Activated CD4-positive, alpha-beta T cell treated with anti-CD3 and anti-CD28 coated beads, Interleukin-2, amount 50 U/mL, for 48 hours (primary cell): ENCODE measurements at places on chromosomes 3 and 15.

DNA sequence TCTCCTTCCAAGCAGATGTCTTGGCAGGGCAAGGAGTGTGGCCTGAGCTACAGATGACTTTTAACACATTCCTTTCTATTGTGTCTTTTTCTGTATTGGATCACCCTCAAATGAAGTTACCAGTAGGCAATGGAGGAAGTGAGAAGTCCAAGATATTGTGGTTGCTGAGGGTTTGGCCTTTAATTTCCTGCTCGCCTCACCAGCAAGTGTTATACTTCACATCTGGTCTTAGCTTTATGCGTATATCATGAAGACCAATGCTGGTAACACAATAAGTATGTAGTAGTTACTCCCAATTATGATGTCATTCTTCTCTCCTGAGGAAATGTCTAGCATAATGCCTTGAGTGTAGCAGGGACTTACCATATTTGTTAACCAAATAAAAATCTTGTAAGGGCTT lies 179.9 kb downstream of the ZIC1 start:
- no peak for DNase-seq

DNA sequence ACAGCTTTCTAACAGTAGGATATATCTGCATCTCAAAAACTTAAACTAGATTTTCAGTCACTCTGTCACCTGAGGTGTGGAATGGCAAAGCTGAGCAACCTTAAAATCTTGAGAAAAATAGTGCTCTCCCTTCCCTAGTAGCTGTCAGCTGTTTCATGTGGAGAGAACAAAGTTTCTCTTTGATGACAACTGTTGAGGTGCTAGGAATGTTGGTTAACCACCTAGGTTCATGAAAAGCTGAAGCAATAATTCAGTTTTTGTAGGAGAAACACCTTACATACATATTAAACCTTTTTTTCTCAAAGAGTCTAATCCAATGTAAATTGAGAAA lies 40.8 kb downstream of the TCF12 start:
- DNase-seq, result no peak

DNA sequence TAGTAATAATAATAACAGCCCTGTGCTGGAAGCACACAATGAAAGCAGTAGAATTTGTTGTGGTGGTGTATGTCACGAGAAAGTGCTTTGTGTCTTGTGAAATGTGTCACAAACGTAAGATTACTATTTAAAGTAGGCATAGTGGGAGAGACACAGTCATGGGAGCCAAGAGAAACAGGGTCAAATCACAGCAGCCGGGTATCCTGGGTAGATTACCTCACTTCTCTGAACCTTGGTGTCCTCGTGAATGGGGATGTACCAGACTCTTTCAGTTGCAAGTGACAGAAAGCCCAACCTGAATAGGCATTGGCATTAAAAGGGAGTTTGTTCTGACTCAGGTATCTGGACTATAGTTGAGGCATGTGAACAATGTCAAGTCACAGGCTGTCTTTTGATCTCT lies 29.1 kb upstream of the SRGAP3 start:
- DNase-seq, result no peak

DNA sequence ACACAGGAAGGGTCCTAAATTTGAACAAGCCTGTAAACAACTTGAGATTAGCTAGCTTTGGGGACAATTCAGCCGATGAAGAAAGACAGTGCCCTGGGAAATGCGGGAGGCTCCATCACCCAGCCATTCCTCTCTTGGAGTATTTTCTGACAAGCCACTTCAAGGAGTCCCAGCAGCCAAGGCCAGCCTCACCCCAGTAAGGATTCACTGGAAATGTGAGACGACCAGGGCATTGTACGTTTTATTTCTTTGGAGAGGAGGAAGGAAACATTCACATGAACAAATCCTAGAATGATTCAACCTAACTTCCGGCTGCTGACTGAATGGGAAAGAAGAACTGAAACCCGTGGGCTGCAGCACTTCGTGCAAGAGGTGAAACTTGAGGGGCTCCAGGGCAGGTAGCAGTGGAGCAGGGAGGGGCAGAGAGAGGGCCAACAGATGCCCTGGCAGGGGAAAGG lies 116.4 kb upstream of the ARHGEF3 start:
- DNase-seq, result peak; percentile 64

DNA sequence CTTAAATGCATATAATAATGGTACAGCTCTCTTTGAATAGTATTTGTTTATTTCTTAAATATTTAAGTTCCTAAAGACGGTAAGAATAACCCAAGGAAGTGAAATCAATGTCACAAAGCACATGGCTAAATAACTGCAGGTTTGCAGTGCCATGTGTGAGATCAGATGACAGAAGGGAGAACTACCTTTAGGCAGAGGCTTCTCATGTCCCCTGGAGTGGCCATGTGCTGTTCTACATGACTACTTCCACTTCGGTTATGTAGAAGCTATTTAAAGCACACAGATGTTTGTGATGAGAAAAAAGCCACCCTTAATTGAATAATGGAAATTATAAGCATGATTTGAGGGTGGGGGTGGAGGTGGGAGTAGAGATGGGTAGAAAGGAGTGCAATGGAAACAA lies 109.1 kb downstream of the UBE3A start:
- DNase-seq, result no peak

- DNase-seq, result no peak
Measured at GRCh38 chr15:45121706-45122417, 7.7 kb downstream of the DUOXA2 start.

- DNase-seq, result no peak
Measured at GRCh38 chr3:37477711-37478487, 303.5 kb upstream of the LRRFIP2 start.

DNA sequence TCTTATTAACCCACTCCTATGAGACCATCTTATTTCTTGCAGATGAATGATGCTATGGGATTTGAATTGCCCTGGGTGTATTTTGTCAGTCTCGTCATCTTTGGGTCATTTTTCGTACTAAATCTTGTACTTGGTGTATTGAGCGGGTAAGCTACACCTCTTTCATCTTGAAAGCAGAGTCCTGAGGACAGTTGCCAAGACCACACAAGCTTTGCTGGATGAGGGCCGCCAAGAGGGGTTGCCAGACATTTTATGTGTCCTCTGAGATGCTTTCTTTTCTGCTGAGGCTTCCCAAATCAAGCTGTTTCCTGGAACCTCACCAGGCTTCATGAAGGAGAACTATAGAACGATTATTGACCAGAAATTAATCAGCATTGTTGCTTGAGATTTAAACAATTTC lies 173.2 kb downstream of the CHDH start:
- DNase-seq, result no peak

DNA sequence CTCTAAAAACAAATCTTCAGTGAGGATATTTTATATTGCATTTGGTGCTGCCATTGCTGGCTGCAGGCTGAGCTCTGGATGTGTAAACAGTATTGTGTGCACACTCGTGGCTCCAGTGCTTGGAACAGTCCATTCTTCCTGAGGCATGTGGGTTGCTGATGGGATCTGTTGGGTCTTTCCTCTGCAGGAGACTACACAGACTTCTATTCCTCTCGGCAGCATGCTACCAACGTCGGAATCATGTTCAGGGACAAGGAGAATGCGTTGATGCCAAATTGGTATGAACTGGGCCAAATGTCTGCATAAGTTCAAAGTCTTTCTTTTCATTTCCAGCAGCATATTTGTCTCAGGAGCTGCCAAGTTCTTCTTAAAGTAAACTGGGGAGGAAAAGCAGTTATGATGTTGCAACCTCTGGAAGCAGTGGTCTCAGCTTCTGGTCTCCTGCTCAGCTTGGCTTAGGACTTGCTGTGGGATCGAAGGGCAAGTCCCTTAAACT lies 9.3 kb downstream of the FAH start:
- no peak for DNase-seq

GRCh38 chr3:46500656-46501635 lies 3.2 kb downstream of the RTP3 start:
- no peak for DNase-seq
